ENCODE measurements at places on chromosomes 5 and 9.

DNA sequence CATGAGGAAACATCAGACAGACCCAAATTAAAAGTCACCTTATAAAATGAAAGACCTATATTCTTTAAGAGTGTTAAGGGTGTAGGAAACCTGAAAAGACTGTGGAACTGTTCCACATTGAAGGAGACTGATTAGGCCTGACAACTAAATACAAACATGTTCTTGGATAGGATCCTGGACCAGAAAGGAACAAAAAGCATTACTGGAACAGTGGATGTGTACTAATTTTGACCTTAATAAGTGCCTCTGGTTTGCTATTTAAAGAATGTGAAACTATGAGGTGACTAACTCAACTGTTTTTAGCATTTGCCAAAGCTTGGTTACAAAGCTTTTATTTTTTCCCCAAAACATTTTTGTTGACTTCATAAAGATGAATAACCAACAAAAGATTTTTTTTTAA, 340.6 kb downstream of the CAAP1 start:
- no peak for DNase-seq

- peak; percentile 37 for DNase-seq
Measured at GRCh38 chr9:19998153-19998552, 209.3 kb upstream of the SLC24A2 start.

DNA sequence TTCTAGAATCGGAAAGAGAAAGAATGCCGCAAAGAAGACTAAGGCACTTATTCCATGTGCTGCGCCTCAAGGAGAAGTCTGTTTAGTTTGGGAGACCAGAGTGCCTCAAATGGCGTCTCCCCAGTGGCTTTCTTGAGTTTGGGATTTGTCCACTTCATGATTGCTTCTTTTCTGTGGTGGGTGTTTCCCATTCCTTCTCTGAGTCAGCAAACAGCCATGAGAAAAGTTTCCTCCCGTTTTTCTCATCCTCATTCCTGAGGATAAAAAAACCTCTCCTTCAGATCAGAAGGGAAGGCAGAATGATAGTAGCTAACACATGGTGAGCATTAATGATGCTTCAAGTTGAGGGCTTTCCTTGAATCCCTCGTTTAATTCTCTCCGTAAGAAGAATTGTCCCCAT, 275.9 kb upstream of the WWC1 start:
- no peak for DNase-seq

- DNase-seq = no peak
Measured at GRCh38 chr5:175478008-175478383, 364 bp upstream of the SFXN1 start.

DNA sequence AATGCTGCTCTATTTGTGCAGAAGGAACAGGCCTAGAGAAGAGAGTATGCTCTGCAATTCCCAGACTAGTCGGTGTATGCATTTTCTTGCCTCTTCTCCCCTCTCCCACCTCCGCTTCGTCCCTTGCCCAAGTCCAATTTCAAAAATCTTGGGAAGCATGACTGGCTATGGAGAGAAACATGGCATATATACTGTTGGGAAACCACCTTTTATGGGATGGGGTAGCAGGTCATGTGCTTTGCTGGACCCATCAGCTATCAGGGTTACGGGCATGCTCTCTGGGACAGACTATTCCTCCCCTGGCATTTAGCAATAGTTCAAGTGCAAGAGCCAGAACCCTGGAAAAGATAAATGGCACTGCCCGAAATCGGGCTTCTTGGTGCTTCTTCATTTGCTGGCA, 12.0 kb downstream of the ISL1 start:
- no peak for DNase-seq

DNA sequence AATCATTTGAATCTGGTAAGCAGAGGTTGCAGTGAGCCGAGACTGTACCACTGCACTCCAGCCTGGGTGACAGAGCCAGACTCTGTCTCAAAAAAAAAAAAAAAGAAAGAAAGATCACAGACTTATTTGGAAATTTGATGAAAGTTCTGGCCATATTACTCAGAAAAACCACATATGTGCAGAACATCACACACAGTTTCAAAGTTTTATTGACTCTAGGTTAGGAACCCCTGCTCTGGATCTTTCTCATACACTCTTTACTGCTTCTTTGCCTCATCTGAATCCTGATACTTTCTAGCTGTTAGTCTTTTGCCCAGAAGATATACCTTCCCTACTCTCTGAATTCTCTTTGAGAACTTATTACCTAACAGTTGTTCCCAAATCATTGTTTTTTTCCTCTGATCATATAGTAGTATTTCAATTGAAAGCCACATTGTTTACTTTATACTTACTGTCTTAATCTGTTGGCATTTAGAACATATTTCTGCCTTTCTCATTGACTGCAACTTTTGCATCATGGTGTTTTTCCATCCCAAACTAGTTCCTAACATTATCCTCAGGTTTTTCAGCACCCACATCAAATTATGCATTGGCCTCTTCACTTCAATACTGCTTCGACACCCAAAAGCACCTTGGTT, 68.7 kb downstream of the LNPEP start:
- DNase-seq = no peak

DNA sequence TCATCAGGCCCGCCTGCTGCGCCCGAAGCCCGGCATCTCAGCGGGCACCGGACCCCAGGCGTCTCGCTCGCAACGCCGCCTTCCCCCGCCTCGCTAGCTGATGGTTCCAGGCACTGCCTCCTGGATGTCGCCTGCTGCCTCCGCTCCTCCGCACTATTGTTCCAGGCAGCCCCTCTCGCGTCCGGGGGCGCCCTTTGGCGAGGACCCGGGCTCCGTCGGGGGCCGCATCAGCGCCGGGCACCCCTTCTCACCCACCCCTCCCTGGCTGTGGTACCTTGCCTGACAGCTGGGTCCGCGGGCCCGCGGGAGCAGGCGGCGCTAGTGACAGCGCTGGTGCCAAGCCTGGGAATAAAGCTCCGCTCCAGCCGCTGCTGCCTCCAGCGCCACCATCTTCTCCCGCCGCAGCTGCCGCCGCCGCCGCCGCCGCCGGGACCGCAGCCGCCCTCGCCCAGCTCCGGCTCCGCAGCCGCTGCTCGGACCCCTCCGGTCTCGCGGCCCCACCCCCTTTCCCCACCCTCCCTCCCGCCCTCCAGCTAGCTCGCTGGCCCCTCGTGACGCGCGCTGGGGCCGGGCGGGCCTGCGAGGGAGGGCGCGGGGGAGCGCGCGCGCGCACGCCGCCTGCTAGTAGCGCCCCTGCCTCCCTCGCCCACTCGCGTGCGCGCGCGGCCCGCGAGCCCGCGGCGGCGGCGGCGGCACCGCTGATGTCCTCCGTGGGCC, at the start of gene APBA1:
Gene APBA1 (minus strand): TSS at position 493 of the 717 bp plus-strand sequence.
- DNase-seq = no peak

GRCh38 chr5:39760385-39761198, 335.8 kb upstream of the DAB2 start:
- no peak for DNase-seq

DNA sequence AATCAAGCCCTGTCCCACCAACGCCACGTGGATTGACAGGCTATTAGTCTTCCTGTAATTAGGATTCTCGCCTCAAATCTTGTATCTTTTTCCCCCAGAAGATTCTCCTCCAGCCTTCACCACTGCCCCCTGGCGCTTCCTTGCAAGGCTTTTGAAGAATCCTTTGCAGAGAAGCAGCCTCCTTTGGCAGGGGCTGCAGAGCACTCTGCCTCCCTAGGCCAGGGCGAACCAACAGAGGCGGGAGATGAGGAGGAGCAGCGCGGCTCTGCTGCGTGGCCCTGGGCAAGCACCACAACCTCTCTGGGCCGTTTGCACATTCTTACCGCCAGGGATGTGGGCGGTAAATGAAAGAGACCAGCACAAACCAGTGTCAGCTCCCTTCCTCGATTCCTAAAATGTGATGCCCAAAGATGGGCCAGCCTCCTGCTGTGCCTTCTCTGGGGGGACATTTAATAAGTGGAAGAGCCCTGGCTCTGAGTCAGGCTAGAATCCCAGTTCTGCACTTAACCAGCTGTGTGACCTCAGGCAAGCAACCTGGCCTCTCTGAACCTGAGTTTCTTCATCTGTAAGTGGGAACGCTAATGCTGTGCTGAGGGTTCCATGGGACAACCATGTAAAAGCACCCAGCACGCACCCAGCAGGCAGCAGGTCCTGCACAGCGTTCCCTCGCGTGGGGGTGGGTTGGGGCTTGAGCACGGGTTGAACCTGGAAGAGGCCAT, 128.6 kb downstream of the KCNIP1 start:
- DNase-seq = no peak

Measured in KG1 (cell line).